ENCODE measurements at places on chromosomes 6 and 20. TPM values are rescaled to one million over a fixed set of nuclear protein-coding genes. Genes with fewer than 3 reads are reported as not detected.

LAMP5 gene
- 0.65 TPM for total RNA-seq

GPX5 gene
- total RNA-seq = not detected

SPATS1 gene
- total RNA-seq = not detected

OR2B6 gene
- total RNA-seq = not detected

FAM83C gene
- total RNA-seq = not detected

VNN1 gene
- total RNA-seq = under 0.01 TPM

KIAA1755 gene
- not detected for total RNA-seq

BMP2 gene
- total RNA-seq = 14.5 TPM

KIF13A gene
- total RNA-seq = 23.3 TPM

GRM1 gene
- under 0.01 TPM for total RNA-seq

PRR18 gene
- not detected for total RNA-seq

PRDM13 gene
- not detected for total RNA-seq

FRS3 gene
- 0.60 TPM for total RNA-seq

EMILIN3 gene
- not detected for total RNA-seq

HDGFL1 gene
- total RNA-seq = not detected

MUC21 gene
- not detected for total RNA-seq

RAB44 gene
- total RNA-seq = not detected

LTA gene
- total RNA-seq = not detected

SMOC2 gene
- total RNA-seq = not detected

SYNJ2 gene
- total RNA-seq = 22.0 TPM

CNR1 gene
- total RNA-seq = under 0.01 TPM

ARHGAP40 gene
- total RNA-seq = not detected

CTAGE9 gene
- not detected for total RNA-seq
